ENCODE measurements at places on chromosomes 6 and 20.

GRCh38 chr6:95576218-95576997 is 927 bp upstream of the MANEA start:
- no peak for DNase-seq

GRCh38 chr20:6920991-6921613 is 153.6 kb downstream of the BMP2 start:
- DNase-seq, result no peak

GRCh38 chr6:147459780-147460179 is 48.7 kb upstream of the SAMD5 start:
- no peak for DNase-seq

DNA sequence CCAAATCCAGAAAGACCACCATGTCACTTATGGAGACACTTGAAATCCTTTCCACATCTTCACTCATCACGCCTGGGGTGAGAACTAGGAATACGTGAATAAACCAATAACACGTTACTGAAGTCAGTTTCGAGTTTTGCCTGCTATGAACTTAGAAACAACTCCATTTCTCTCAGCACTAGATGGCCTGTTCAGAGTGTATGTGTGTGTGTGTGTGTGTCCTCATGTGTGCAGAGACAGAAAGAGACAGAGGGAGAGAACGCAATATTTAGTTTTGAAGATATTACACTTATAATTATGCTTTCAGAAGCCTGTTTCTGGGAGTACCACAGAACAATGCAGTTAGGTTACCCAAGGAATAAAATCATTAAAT is 81.2 kb upstream of the CCN6 start:
- DNase-seq, result no peak

DNA sequence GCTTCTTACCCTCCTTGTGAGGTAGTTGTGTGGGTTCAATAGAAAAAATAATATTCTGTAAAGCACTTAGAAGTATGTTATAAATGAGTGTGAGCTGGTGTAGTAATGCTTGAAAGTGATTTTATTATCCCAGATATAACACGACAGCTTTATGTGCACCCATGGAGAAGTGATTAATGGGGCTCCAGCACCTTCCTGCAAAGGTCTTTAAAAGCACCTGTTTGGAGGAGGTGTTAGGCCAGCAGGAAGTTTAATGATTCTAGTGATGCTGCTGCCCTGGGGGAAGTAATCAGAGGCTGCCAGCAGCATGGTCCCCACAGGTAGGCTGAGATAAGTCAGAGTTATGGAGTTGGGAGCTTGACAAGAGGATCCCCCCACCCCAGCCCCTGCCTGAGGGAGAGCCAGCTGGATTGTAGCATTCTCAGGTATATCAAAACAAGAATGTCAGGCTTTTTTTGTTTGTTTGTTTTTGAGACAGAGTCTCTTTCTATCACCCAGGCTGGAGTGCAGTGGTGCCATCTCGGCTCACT is 166.3 kb downstream of the PHACTR1 start:
- no peak for DNase-seq

GRCh38 chr20:21159658-21160380 is 33.9 kb downstream of the KIZ start:
- DNase-seq, result no peak

DNA sequence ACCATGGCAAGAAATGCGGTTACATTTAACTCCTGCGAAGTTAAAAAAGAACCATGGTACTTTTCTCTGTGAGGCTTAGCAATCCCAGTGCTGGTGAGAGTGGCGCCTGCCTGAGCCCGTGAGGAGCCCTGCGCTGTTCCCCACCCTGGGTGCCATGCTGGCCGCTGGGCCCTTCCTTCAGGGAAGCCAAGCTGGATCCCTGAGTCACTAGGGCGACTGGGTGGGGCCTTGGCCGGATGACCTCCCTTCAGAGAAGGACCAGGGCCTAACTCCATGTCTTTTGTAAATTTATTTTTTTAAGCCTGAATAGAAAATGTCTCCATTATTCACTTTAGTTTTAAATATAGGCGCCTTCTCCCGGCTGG is 209.1 kb downstream of the ERMARD start:
- peak; percentile 11 for DNase-seq

- no peak for DNase-seq
These were observed 17.1 kb upstream of the HECA start for GRCh38 chr6:139117734-139118133.

- DNase-seq, result peak; percentile 93
These were observed 37.1 kb upstream of the NCOA3 start for GRCh38 chr20:47464380-47465101.

GRCh38 chr20:9071976-9072726 is 3.3 kb downstream of the PLCB4 start:
- no peak for DNase-seq

DNA sequence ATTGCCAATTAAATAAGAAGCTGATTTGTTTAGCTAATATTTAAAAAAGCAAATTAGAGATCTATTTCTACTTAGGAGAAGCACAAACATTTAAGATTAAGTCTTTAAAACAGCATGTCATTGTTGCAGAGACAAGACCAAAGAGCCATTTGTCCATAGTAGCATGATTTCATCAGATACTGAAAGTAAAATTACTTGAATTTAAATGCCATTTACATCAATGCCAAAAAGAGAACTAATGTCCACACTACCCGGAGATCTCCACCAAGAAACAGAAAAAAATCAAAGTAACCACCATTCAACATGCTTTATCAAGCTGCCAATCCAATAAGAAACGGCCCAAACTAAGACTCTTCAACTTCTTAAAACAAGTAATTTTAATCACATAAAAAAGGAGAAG is 15.7 kb downstream of the AURKA start:
- no peak for DNase-seq

DNA sequence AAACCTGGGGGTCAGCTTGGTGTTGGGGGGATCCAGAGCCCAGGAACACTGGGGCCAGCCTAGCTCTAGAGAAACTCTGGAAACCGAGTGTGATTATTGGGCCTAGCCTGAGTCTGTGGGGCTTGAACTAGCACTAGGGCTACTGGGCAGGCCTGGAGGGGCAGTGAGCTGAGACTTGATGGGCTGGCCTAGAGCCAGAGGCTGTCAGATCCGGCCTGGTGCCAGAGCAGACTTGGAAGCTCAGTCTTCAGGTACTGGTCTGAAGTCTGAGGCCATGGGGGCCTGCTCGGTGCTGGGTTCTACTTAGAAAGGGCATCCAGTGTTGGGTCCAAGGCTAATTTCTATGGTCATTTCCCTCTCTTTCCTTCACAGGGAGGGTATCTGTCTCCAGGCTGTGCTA is 2.7 kb downstream of the DEFB112 start:
- DNase-seq, result no peak

DNA sequence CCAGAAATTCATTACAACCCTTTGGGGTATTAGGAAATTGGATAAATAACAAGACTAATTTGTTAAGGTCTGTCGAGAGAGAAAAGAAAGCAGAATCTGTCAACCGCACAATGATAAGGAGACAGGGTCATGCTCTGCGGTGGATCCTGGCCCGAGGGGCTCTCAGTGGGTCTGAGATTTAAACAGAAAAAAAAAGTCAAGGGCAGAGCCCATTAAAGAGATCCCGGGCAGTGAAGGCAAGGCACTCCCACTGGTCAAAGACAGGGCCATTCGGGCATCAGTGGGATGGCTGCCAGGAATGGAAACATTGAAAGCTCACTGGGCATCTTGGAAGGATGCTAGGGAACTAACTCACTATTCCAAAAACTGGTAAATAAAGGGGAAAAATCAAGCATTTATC is 77.9 kb downstream of the GNAS-AS1 start:
- DNase-seq, result no peak

- DNase-seq, result no peak
These were observed 7.9 kb upstream of the TREM1 start for GRCh38 chr6:41294214-41294872.

DNA sequence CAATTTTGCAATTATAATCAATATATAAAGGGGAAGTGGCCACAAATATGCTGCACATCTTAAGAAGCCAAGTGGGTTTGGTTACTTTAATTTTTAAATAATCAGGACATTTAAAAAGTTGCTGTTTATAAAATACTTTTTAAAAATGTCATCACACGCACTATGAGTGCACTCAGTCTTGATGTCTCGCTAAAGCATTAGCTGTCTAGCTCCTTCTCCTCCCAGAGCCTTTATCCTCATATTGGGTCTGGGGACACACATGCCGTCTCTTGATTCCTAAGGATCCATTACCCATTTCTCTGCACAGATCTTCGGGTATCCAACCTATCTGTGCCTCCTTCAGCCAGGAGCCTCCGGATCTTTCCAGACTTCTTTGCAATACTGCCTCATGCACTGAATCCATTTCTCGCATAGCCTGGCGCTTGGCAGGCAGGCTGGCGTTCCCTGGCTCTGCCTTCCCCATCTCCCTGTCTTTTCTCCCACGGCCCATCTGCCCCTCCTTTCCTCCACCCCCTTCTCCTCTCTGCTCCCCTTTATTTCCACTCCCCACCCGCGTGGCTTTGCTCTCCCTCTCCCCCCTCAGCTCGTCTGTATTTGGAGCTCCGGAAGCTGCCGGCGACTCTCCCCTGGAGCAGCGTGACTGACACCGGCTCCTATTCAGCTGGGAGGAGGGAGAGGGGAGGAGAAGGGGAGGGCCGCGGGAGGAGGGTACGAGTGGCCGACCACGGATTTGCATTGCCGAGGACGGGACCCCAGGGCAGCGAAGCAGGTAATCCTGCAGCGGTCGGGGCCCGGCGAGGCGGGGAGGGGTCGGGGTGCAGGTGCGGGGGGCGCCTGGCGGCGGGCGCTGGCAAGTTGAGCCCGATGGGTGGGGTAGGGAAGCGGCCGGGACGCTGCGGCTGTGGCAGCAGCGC is at the start of gene CAP2:
Gene CAP2 (plus strand): TSS at position 618 of the 914 bp plus-strand sequence. CDS start 27,961 bp downstream, outside the sequence.
- peak; percentile 51 for DNase-seq

DNA sequence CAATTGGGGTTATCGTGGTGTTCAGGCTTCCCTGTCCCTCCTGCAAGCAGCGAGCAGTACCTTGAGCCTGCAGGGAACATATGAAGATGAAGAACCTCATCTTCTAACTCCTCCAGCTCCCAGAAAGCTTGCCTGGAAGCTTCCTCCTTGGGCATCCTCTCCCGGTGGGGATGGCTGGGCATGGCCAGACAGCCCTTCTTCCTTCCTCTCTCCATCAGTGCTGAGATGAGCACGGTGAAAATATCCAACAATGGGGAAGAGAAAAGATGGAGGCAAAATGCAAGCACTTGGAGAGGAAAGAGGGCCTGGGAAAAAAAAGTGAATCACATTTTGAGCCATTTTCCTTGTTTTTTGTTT is 107.7 kb upstream of the FOXA2 start:
- no peak for DNase-seq

DNA sequence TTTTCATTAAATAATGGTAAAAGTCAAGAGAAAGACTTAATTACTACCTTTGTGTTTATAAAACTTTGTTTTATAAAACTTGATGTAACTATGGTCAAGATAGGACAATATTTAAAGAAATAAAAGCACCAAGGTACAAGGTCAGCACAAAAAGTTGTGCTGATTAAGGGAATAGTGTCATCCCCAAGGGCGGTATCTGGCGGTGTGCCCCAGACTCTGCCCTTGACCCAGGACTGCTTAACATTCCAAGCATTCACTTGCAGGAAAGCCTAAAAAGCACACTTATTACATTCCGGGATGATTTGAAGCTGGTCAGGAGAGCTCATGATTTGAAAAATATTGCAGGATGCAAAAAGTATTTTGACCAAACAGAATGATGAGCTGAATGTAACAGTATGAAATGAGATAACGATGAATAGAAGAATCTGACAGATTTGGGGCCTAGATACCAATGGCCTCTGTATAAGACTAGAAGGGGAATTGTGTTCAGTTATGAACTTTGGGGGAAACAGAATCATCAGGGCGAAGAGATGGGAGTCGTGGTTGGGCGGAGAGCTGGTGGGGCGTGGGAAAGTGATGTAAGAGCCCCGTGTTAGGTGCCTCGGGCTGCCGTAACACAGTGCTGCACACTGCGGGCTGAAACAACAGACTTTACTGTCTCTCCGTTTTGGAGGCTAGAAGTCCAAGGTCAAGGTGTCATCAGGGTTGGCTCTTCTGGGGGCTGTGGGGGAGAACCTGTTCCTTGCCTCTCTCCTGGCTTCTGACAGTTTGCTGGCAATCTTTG is 77.2 kb downstream of the CDC5L start:
- no peak for DNase-seq

DNA sequence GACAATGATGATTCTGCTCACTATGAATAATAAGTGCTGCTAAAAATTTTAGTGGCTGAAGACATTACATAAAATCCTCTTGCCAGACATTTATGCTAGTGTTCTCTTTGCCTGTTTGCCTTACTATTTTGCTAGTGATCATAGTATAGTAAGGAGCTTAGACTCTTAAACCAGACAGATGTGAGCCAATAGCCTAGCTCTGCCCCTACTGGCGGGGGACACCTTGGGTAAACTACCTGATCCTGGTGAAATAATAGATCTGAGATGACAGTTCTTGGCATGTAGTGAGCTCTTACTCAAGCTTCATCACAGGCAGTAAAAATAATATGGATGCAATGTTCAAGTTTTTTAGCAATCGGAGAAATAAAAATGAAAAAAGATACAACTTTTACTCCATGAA is 18.8 kb downstream of the ENPP3 start:
- DNase-seq, result no peak

DNA sequence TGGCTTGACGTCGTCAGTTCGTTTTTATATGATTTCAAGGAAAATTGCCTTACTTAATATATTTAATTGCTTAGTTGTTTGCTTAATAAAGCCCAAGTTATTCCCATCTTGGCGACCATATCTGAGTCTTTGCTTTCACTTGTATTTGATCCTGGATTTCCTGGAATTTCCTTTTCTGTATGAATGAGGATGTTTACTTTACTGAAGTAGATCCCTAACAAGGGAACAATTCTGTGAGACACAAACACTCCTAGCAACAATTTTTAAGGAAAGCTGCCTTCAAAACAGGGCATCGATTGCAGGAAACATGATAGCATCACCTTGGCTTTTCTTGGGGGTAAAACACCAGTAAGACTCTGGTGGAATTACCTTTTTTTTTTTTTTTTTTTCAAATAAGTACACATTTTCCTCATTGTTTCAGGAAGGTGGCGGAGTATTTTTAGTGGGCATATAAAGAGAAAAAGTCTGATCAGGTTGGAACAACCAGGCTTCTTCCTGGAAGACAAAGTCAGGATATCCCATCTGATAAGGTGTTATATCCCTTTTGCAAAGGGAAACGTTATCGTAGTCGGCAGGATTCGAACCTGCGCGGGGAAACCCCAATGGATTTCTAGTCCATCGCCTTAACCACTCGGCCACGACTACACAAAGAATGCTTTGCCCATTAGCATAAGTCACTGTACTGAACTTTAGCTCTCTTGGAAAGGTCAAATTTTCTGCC is 68.5 kb upstream of the ZNF184 start:
- no peak for DNase-seq

All from tibial artery (tissue), 4 donors.